Stimulated activated memory B cell treated with anti-CD40 and anti-IgM and Interleukin-4, amounts not matched to agents 10 μg/mL and 1 μg/mL and 100 μg/mL, for 72 hours (primary cell): ENCODE measurements at places on chromosomes 7 and 10.

GRCh38 chr10:73910764-73911552 lies at the start of gene PLAU:
Gene PLAU, plus strand, starts transcription at chr10:73911132. Its CDS starts 424 bp downstream, at chr10:73911556.
- peak; percentile 66 for ATAC-seq

GRCh38 chr7:5429857-5430611 lies 6.4 kb upstream of the TNRC18 start:
- ATAC-seq = no peak

GRCh38 chr7:92809397-92809759 lies 27.0 kb downstream of the CDK6 start:
- ATAC-seq = no peak

DNA sequence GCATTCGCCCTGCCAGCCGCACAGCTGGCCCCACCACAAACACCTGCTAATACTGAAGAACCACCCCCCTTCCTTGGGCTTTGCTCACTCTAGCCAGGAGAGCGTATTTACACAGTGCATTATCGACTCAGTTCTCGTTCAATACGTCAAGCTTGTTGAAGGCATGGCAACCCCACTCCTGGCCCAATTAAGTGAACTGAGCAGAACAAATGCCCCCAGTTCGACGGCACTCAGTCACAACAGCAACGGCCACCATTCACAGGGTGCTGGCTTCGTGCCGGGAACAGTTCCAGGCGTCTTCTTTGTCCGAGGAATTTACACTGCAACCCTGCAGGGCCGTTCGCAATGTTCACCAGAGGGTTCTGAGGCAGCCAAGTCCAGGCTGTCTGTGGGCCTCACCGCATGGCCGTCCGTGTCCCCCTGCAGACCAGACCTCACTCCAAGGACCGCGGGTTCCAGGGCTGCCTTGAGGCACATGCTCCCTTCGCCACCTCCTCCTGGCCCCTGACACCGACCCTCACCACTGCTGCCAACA lies 175.3 kb downstream of the DIP2C start:
- ATAC-seq = no peak

DNA sequence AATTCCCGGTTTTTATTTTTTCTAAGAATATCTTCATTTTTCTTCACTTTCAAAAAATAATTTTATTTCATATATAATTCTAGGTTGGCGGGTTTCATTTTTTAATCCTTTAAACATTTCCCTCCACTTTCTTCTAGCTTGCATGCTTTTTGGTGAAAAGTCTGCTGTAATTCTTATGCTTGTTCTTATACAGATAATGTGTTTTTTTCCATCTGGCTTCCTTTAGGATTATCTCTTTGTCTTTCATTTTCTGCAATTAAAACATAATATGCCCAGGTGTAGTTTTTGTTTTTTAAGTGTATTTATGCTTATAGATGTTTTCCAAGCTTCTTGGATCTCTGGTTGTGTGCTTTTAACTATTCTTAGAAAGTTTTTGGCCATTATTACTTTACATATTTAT lies 341.3 kb upstream of the SEMA3C start:
- ATAC-seq = no peak

GRCh38 chr7:154469652-154470051 lies 417.5 kb downstream of the DPP6 start:
- no peak for ATAC-seq

DNA sequence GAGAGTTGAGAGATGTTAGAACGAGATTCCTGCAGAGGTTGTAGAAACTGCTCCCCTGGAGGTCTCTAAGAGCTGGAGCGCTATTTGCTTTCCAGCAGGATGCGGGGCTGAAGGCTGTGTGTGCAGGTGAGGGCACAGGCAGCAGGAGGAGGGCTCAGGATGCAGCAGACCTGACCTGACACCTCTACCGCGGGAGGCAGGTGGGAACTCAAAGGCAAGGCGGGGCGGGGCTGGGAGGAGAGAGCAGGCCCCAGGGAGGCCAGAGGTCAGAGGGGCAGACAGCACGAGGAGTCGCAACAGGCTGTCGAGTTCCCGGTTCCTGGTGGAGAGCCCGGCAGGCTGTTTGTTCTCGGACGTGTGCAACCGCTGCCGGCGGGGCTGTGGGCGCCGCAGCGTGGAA lies 7.9 kb upstream of the CRTAC1 start:
- no peak for ATAC-seq

DNA sequence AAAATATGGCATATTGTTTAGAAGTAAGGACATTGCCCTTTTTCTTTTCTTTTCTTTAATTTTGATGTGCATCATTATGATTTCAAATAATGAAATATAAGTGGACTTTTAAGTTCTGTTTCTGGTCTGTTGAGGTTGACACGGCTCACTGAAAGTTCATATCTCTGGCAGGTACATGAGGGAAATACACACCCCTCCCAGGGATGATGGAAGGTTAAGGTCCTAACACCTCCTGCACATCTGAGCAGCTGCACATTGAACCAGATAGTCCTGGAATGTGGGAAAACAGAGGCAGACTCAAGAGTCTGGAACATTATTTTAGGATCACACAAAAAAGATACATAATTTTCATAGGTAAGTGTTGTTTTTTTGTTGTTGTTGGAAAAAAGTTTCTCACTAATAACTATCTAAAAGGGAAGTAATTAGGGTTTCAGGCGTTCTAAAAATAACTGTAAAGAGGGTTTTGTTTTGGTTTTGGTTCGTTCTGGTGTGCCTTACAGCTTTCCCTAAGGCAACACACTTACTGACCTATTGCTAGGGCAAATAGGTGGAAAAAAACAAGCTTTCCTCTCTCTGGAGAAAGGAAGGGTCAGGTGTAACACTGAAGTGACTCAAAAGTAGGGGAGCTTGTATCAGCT lies 201.2 kb upstream of the PRKCQ start:
- ATAC-seq = no peak

DNA sequence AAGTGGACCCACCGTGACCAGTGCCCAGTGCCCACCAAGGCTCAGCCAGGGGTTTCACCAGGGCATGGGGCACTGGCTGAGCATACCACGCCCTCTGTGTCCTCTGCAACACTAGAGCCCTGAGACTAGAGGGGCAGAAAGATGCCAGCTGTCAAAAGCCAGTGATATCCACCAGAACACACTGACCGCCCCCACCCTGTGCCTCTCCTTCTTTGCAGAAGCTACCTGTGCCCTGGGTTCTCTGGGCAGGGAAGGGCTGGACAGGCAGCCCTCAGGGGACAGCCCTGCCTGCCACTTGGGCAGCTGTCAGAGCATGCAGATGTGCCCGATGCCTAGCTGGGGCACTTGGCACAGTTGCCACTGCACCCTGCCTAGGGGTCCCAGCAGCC lies 494 bp downstream of the VSIR start:
- ATAC-seq = peak; percentile 1

GRCh38 chr10:61888744-61889143 lies 12.8 kb upstream of the ARID5B start:
- no peak for ATAC-seq

- no peak for ATAC-seq
Measured at GRCh38 chr10:100729862-100730724, 15.3 kb upstream of the PAX2 start.
